Stimulated activated naive CD8-positive, alpha-beta T cell treated with anti-CD3 and anti-CD28 coated beads, Interleukin-15, Interleukin-2, amounts not matched to agents 100 U/mL and 50 U/mL, for 24 hours (primary cell): ENCODE measurements at places on chromosomes 2 and 18.

- DNase-seq: no peak
Observed at GRCh38 chr2:95333888-95334338, 36.8 kb downstream of the KCNIP3 start.

GRCh38 chr2:203804070-203804469 lies 63.5 kb upstream of the CTLA4 start:
- DNase-seq: peak; percentile 59

DNA sequence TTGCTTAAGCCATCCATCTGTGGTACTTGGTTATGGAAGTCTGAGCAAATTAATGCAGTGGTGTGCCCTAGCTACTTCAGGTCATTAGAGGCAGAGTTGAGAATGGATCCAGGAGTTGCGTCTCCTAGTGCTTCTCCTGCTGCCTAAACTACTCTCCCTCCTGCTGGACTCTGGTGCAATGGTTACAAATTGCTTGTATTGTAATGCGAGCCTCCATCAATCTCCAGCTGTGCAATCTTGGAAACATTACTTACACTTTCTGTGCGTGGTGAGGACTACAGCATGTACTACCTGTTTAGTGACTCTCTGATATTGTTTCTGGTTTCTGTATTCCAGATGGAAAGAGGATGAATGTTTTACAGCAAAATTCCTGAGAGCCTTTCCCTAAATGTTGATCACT lies 119.0 kb upstream of the CYRIA start:
- no peak for DNase-seq

DNA sequence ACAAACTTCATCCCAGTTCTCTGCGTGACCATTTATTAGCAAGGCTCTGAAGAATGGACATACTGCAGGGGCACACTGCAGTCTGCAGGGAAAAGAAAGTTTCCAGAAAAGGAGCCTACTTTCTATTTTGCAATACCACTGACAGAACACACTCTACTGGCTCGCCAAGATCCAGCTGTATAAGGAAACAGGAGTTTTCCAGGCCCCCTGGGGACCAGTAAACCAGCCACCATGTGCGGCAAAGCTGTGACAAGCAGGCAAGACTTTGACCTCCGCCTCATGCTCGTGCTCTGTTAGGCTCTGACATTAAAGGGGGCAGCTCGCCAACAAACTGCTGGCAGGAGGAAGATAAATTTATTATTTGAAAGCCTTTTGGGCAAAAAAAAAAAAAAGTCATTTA lies 67.3 kb downstream of the CCBE1 start:
- no peak for DNase-seq

GRCh38 chr18:154151-154550 lies 4.2 kb upstream of the USP14 start:
- DNase-seq: no peak

GRCh38 chr18:32450026-32450691 lies 20.5 kb downstream of the GAREM1 start:
- no peak for DNase-seq

DNA sequence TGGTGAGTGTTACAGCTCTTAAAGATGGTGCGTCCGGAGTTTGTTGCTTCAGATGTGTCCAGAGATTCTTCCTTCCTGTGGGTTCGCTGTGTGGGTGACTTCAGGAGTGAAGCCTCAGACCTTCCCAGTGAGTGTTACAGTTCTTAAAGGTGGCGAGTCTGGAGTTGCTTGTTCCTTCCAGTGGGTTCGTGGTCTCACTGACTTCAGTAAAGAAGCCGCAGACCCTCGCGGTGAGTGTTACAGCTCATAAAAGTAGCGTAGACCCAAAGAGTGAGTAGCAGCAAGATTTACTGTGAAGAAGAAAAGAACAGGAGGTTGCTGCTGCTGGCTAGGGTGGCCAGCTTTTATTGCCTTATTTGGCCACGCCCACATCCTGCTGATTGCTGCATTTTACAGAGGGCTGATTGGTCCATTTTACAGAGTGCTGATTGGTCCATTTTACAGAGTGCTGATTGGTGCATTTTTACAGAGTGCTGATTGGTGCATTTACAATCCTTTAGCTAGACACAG lies 34.0 kb upstream of the SPTBN1 start:
- peak; percentile 50 for DNase-seq

DNA sequence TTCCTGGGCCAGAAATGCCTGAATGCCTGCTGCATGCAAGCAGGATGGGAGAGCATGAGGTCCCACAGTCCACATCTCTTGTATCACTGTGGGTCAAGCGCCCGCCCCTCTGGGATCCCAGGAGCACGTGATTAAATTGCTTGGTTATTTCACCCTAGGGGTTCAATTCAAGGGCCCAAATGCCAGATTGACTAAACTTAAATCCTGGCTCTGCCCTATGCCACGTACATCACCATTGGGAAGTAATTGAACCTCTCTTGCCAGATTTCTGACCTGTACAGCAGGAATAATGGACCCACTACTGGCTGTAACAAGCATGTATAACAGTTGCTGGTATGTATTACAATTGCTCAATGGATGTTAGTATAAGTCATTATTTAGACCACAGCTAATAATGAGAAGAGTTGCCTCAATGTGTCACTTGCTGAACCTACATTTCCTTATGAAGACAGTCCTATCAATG lies 19.9 kb downstream of the FHL2 start:
- no peak for DNase-seq

DNA sequence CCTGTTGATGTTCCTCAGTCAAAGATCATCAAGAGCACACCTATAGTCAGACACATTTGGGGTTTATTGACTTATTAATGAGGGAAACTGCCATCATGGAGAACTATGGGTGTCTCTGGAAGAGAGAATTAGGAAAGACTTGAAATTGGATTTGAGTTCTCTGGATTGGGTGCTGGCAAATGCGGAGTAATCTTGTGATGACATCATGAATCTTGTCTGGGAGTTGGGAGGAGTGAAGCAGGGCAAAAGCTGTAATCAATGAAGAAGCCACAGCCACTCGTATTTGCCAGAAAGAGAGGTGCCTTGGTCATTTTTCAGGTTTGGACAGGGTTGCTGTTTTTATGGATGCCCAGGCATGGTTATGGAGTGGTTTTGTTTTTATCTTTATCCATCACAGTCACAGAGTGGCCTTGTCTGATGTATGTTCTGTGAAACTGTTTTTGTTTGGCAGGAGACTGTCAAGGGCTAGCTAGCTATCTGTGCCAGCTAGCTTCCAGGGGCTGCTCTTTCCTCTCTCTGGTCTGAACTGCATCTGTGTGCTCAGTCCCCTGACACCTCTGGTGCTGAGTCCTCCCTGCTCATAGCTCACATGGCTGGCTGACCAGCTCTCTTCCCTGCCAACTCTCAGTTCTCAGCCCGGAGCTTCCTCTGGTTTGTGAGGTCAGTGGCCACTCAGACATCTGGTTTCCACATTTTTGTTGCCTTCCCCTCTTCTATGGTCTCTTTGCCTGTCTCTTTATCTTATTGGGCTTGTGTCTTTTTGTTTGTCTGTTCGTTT lies 193.4 kb upstream of the RMP24 start:
- no peak for DNase-seq

DNA sequence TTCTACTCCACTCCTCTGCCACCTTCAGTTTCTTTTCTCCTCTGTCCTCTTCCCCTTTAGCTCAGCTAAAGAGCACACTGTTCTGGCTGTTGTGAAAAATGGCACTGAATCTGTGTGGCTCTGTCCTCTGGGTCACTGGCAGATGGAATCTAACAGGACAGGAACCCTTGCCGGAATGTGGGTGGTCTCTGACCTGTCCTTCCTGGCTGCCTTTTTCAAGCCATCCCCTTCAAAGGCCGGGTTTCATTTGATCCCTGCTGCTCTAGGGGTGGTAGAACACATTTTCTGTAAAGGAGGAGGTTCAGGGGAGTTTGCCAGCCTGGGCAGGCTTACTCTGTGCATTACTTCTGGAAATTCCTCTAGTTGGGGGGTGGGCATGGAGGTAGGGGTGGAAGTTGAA lies 29.9 kb downstream of the MTCL1 start:
- no peak for DNase-seq

DNA sequence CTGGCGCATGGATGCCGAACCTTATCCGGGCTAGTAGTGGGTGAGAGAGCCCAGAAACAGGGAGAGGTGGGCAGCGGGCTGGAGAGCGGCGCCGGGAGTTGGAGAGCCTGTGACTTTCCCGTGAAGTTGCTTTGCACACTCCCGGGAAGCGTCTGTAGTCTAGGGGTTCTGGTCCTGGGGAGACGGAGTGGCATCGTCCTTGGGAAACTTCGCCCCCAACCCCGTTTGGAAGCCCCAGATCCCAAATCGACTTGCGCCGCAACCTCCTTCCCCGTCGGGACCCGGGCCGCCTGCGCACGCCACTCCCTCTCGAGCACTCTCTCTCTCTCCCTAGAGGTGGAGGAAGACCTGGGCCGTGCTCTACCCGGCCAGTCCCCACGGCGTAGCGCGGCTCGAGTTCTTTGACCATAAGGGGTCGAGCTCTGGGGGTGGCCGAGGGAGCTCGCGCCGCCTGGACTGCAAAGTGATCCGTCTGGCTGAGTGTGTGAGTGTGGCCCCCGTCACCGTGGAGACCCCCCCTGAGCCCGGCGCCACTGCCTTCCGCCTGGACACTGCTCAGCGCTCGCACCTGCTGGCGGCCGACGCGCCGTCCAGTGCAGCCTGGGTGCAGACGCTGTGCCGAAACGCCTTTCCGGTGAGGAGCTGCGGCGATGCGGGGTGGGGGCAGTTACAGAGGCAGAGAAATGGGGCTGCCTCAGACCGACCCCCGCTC lies 456 bp downstream of the DOK1 start:
- DNase-seq: peak; percentile 55

DNA sequence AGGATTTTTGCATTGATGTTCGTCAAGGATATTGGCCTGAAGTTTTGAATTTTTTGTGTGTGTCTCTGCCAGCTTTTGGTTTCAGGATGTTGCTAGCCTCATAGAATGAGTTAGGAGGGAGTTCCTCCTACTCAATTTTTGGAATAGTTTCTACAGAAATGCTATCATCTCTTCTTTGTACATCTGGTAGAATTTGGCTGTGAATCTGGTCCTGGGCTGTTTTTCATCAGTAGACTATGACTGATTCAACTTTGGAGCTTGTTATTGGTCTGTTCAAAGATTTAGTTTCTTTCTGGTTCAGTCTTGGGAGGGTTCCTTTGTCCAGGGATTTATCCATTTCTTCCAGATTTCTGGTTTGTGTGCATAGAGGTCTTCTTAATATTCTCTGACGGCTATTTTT lies 166.7 kb downstream of the ST6GAL2 start:
- no peak for DNase-seq

GRCh38 chr2:45859682-45860081 lies 208.2 kb downstream of the PRKCE start:
- no peak for DNase-seq

- no peak for DNase-seq
Observed at GRCh38 chr2:64283641-64284361, 139.6 kb upstream of the PELI1 start.

DNA sequence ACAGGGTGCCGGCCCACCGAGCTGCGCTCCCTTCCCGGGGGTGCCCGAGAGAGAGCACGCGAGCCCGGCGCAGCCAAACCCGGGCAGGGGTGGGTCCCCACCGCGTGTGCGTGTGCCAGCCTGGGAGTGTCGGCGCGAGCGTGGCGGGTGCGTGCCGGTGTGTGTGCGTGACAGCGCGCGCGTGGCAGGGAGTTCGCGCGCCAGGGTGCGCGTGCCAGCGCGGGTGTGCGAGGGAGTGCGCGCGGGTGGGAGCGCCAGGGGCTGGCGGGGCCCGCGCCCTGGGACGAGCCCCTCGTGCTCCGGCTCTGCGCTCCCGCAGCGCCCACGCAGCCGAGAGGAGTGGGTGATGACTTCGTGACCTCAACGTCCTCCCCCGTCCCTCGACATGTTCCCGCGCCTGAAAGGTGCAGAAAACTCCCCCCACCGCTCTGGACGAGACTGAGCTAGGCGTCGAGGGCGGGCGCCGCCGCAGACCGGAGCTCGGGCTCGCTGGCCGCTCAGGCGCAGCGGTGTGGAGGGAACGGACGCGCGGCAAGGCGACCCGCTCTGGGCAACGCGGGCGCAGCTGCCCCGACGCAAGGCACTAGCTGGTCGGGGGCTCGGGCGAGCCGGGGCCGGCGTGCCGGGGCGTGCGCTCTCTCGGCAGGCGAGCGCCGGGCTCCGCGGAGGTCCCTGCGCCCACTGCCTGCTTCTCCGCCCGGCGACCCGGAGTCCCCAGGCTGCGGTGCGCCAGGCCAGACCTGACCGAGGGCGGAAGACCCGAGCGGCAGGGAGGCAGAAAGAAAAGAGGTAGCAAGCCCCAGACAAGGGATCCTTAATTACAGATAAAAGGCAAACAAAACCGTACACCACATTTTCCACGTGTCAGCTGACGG lies 582.8 kb downstream of the ZEB2 start:
- DNase-seq: peak; percentile 50

DNA sequence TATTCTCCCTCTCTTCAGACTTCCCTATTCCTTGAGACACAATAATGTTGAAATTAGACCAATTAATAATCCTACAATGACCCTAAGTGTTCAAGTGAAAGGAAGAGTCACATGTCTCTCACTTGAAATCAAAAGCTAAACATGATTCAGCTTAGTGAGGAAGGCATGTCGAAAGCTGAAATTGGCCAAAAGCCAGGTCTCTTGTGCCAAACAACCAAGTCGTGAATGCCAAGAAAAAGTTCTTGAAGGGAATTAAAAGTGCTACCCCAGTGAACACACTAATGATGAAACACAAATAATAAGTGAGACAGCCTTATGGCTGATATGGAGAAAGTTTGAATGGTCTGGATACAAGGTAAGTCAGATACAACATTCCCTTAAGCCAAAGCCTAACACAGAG lies 115.4 kb downstream of the PXDN start:
- no peak for DNase-seq

DNA sequence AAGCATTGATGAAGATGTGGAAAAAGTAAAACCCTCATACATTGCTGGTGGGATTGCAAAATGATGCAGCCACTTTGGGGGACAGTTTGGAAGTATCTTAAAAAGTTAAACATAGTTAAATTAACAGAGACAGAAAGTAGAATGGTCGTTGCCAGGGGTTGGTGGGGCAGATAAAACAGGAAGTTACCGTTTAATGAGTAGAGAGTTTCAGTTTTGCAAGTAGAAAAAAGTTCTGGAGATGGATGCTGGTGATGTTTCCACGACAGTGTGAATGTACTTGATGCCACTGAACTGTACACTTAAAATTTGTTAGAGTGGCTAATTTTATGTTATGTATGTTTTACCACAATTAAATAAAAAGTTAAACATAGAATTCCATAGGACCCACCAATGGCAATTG lies 44.5 kb upstream of the EGR4 start:
- no peak for DNase-seq

GRCh38 chr18:56884511-56884910 lies 233.4 kb downstream of the WDR7 start:
- DNase-seq: no peak

DNA sequence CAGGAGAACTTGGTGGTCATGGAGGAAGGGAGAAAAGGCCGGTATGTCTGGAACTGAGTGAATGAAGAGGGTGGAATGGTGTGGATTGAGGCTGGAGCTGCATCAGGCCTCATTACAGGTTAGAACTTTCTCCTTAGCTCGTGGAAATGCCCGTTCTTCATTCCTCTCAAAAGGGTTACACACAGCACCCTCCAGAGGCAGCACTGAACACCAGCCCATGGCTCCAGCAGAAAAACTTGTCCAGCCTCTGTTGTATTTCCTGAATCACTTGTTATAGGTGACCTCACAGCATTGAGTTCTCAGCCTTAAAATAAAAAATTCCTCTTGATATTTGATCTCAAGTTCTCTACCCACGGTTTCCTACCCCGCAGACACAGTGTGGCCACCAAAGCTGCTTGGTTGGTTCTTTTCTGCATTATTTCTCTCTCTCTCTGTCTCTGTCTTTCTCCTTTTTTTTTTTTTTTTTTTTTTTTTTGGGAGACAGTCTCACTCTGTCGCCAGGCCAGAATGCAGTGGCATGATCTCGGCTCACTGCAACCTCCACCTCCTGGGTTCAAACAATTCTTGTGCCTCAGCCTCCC lies 89.6 kb downstream of the ITGB1BP1 start:
- DNase-seq: no peak

- no peak for DNase-seq
Observed at GRCh38 chr2:225091336-225091735, 49.1 kb upstream of the DOCK10 start.
